CD4-positive, alpha-beta T cell treated with Interferon gamma for 1 hour (primary cell): ENCODE measurements at places on chromosomes 12 and 14.

DNA sequence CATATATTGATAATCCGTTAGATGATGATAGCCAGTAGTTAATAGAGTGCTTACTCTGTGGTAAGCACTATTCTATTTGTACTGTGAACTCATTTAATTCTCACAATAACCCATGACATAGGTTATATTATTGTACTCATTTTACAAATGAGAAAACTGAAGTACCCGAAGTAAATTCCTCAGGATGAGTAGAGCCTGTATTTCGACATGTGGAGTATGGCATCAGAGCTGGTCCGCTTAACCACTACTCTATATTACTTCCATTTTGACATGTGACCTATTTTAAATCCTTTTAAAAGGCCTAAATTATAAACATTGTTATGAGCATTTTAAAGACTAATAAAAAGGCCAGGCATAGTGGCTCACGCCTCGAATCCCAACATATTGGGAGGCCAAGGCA lies 8.0 kb upstream of the RAP1B start:
- DNase-seq: no peak

GRCh38 chr12:91109148-91109564 lies 2.1 kb downstream of the LUM start:
- peak; percentile 4 for DNase-seq

DNA sequence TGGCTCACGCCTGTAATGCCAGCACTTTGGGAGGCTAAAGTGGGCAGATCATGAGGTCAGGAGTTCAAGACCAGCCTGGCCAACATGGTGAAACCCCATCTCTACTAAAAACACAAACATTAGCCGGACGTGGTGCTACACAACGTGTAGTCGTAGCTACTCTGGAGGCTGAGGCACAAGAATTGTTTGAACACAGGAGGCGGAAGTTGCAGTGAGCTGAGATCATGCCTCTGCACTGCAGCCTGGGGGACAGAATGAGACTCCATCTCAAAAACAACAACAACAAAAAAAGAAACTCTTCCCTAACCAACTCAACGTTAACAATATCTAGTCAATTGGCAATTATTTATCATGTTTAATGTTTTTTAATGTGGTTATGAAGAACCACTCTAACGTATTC lies 89.3 kb downstream of the EPS8 start:
- no peak for DNase-seq

DNA sequence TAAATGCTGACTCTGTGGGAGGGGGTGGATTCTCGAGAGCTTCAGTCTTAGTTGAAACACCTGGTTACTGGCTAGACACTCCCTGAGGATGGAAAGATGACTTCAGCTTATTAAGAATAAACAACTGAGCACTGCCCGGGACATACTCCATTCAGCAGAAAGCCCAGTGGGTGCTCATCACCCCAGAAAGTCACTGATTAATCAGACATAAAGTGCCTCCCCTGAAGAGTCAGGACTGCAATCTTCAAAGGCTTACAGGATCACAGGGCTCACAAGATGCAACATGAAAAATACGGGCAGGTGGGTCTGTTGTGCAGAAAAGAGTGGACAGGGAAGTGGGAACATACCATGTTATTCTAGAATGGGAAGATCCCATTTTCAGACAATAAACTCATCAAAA lies 207.0 kb downstream of the CALM1 start:
- no peak for DNase-seq

DNA sequence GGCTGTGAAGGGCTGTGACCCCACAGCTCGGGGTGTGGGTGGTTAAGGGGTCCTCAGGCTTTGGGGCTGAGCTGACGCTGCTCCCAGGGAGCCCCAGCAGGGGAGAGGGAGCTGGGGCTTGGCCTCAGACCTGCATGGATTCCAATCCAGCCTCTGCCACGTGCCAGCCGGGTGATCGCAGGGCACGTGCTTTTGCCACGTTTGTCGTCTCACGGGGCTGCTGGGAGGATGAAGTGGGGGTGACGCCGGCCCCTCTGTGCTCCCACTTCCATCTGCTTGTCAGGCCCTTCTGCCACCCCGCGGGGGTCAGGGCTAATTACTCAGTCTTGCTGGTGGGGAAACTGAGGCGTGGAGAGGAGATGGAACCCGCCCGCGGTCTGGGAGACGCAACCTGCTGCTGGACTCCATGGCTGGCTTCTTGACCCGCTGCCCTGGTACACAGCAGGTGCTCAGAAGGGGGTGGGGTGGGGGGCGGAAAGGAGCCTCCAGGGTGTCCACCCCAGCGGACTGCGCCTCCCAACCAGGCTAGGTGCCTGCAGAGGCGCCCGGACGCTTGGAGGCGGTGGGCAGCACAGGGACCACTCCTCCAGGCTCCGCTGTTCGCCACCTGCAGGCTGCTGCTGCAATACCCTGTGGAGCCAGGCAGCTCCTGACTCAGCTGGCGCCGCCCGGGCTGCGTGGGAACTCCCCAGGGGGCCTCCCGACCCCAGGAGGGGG lies 36.4 kb upstream of the PRIMA1 start:
- DNase-seq: no peak

- no peak for DNase-seq
Measured at GRCh38 chr12:57736741-57737466, 1.6 kb downstream of the AGAP2 start.

- no peak for DNase-seq
Measured at GRCh38 chr12:63965936-63966605, 121.6 kb downstream of the SRGAP1 start.
